ENCODE measurements at places on chromosomes 1 and 21. TPM values are rescaled to one million over a fixed set of nuclear protein-coding genes. Genes with fewer than 3 reads are reported as not detected.
A peak's percentile ranks its signal among the peaks of the same experiment; 100 is the strongest.

GRCh38 chr1:62621907-62622306 is 24.6 kb downstream of the ANGPTL3 start:
- no peak overlapping the region for H3K27ac ChIP-seq
- no peaks in the 10 kb centered on the region for H3K4me1 ChIP-seq
- no peak for DNase-seq
- peaks cover 35% of the 10 kb centered on the region for H3K36me3 ChIP-seq
- H3K27me3 ChIP-seq, result no peaks in the 10 kb centered on the region

EFNA3 gene
- total RNA-seq, result 0.27 TPM

DNA sequence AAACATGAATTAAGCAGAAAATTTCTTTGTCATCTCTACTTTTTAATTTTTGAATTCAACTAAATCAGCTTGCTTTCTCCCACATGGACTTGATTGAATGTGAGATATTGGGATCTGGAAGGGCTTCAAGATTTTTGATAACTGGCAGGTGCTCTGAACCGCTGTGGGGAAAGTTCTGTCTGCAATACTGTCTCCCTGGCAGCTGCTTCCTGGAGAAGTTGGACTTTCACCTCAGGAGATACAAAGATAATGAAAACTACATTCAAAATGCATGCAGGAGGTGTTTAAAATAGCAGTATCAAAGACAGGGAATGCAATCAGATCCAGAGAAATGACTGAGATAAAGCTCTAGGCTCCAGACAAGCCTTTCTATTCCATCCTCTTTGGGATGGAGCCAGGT is 338.3 kb downstream of the NEGR1 start:
- H3K27ac ChIP-seq, result no peak overlapping the region
- no peaks in the 10 kb centered on the region for H3K36me3 ChIP-seq
- no peaks in the 10 kb centered on the region for H3K4me1 ChIP-seq
- no peak overlapping the region for H3K4me3 ChIP-seq
- H3K27me3 ChIP-seq, result no peaks in the 10 kb centered on the region
- no peak for DNase-seq

KMO gene
- total RNA-seq, result 0.27 TPM

CTSS gene
- total RNA-seq, result 16.3 TPM

DNA sequence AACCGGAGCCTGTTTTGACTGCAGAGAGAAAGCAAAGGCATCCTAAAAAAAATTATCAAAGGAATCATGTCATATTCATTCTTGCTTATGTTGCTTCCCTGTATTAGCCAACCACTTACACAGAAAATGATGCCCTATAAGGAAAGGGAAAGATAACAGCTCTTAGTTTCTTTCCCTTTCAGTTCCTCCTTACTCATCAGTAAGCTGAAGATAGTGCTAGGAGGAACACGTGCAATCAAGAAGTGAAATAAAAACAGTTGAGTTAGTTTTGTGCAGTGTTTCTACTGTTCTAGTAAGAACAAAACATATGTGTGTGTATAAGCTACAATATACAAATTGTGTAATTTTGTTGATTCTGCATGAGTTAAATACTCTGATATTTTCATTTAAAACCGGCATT is 45.3 kb upstream of the MTF2 start:
- H3K27ac ChIP-seq, result no peak overlapping the region
- DNase-seq, result no peak
- H3K4me1 ChIP-seq, result no peaks in the 10 kb centered on the region

- no peak overlapping the region for H3K27ac ChIP-seq
- peak; percentile 18 for DNase-seq
- H3K36me3 ChIP-seq, result no peaks in the 10 kb centered on the region
- H3K4me1 ChIP-seq, result no peaks in the 10 kb centered on the region
- H3K4me3 ChIP-seq, result no peak overlapping the region
- no peaks in the 10 kb centered on the region for H3K27me3 ChIP-seq
These were observed 491.7 kb downstream of the NPHP4 start for GRCh38 chr1:5500541-5500940.

- H3K27ac ChIP-seq, result no peak overlapping the region
- H3K27me3 ChIP-seq, result peaks cover 8% of the 10 kb centered on the region
- H3K4me1 ChIP-seq, result no peaks in the 10 kb centered on the region
- no peak for DNase-seq
- H3K36me3 ChIP-seq, result no peaks in the 10 kb centered on the region
- H3K4me3 ChIP-seq, result no peak overlapping the region
These were observed 310.3 kb downstream of the MATN1 start for GRCh38 chr1:30413111-30413440.

DNA sequence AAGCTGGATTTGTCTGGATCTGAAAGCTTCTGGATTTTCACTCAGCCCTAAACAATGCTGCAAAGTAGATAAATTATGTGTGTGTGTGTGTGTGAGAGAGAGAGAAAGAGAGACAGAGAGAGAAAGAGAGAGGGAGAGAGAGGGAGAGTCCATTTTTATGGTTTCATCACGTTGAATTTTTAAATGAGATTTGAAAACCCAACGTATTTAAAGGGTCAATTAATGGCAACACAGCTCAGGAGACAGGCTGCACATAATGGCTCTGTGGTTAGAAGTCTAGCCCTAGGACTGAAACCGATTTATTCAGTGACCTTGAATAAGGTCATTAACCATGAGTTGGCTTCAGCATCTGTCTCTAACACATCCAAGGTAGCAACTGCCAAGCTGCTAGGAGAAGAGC is 35.3 kb upstream of the FMN2 start:
- no peaks in the 10 kb centered on the region for H3K36me3 ChIP-seq
- DNase-seq, result no peak
- no peak overlapping the region for H3K4me3 ChIP-seq
- H3K27me3 ChIP-seq, result no peaks in the 10 kb centered on the region
- no peak overlapping the region for H3K27ac ChIP-seq
- H3K4me1 ChIP-seq, result no peaks in the 10 kb centered on the region

DNA sequence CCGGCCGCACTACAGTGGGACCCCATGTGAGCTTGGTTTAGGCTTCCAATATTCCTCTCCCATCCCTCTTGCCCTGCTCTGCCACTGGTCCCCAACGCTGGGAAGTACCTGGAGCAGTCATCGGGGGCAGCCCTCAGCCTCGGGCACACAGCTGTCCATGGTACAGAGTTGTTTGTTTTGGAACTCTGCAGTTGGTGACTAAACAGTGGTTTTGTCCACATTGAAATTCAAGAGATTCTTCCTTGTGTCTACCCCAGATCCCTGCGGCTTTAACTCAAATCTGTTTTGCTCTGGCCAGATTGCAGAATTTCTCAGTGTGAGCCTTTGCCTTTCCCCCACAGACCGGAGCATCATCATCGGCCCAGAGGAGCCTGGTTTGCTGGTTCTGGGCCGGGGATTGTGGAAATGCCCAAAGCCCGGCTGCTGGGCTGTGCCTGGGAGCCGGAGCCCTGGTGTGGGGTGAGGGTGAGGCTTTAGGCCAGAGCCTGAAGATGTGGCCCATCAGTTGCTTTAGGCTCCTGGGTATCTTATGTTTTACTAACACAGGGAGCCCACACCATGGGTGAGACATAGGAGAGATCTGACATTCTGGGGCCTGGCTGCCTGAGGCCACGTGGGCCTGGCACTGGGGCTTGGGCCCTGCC is 93.2 kb downstream of the ARHGEF10L start:
- H3K27me3 ChIP-seq, result no peaks in the 10 kb centered on the region
- H3K36me3 ChIP-seq, result peaks cover 85% of the 10 kb centered on the region
- DNase-seq, result no peak
- H3K27ac ChIP-seq, result peak overlapping the region; percentile 4
- H3K4me3 ChIP-seq, result no peak overlapping the region

- H3K27ac ChIP-seq, result no peak overlapping the region
- no peaks in the 10 kb centered on the region for H3K4me1 ChIP-seq
- no peaks in the 10 kb centered on the region for H3K36me3 ChIP-seq
- H3K27me3 ChIP-seq, result no peaks in the 10 kb centered on the region
These were observed 512.2 kb downstream of the NEGR1 start for GRCh38 chr1:71770121-71770520.

GRCh38 chr1:181383695-181384094 is 99.6 kb upstream of the CACNA1E start:
- H3K4me3 ChIP-seq, result no peak overlapping the region
- no peak overlapping the region for H3K27ac ChIP-seq
- H3K27me3 ChIP-seq, result no peaks in the 10 kb centered on the region
- DNase-seq, result no peak

SELE gene
- total RNA-seq, result not detected
